Effector CD8-positive, alpha-beta T cell (primary cell): ENCODE measurements at places on chromosomes 2 and 18.

- no peak for DNase-seq
Observed at GRCh38 chr2:112087346-112088020, 32.4 kb downstream of the TMEM87B start.

GRCh38 chr2:172909454-172909853, 166.2 kb upstream of the MAP3K20 start:
- no peak for DNase-seq

- no peak for DNase-seq
Observed at GRCh38 chr2:241279413-241279812, 36.1 kb downstream of the HDLBP start.

GRCh38 chr2:141641462-141641861, 489.4 kb downstream of the LRP1B start:
- no peak for DNase-seq

DNA sequence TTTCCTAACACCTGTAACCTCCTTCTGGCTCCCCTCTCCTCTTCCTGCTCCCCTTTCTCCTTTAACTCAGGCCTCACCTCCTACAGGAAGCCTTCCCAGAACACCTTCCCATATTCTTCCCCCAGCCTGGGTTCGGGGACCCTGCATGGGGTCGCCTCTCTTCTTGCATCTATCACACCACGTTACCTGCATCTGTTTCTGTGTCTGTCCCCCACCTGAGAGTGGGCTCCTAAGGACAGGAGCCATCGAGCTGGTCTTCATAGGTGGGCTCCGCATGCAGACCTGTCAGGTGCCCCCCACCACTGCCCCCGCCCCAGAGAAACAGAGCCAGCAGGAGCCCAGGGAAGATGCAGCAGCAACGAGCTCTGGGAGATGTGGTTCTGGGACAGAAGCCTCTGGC, 123.2 kb upstream of the GLI2 start:
- no peak for DNase-seq

GRCh38 chr2:128500138-128500800, 181.6 kb upstream of the HS6ST1 start:
- DNase-seq, result no peak

DNA sequence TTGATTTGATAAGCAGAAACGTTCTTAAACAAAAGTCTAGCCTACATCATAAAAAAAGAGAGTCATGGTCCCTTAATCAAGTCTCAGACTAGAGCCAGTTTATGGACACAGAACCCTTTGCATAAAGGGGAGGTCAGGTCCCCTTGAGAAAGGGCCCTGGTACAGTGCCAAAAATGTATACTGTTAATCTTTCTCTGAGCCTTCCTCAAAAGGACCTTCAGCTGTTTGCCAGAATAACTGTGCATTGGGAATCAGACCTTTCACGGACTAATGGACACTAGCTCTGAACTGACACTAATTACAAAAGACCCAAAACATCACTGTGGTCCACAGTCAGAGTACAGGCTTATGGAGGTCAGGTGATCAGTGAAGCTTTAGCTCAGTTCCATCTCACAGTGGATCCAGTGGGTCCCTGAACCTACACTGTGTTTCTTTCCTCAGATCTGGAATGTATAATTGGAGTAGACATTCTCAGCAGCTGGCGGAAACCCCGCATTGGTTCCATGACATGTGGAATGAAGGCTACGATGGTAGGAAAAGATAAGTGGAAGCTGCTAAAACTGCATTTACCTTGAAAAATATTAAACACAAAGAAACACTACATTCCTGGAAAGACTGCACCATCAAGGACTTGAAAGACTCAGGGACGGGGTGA, 151.4 kb downstream of the TMEFF2 start:
- DNase-seq, result no peak

DNA sequence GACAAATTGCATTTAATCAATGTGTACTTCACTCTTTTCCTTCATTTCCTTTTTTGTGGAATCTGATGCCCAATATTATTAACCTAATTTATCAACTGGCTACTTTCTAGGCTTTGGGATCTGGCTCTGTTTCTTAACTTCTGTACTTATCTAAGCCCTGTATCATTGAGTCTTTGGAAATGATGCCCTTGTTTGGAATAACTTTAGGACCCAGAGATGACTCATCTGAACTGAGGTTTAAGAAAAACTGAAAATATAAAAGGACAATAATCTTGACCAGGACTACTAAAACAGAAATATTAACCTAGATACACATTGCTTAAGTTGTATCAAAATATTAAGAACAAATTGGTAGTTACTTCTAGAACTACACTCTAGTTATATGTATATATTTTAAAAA, 600.8 kb downstream of the CPS1 start:
- no peak for DNase-seq

- no peak for DNase-seq
Observed at GRCh38 chr2:209458008-209458979, 34.4 kb downstream of the MAP2 start.

DNA sequence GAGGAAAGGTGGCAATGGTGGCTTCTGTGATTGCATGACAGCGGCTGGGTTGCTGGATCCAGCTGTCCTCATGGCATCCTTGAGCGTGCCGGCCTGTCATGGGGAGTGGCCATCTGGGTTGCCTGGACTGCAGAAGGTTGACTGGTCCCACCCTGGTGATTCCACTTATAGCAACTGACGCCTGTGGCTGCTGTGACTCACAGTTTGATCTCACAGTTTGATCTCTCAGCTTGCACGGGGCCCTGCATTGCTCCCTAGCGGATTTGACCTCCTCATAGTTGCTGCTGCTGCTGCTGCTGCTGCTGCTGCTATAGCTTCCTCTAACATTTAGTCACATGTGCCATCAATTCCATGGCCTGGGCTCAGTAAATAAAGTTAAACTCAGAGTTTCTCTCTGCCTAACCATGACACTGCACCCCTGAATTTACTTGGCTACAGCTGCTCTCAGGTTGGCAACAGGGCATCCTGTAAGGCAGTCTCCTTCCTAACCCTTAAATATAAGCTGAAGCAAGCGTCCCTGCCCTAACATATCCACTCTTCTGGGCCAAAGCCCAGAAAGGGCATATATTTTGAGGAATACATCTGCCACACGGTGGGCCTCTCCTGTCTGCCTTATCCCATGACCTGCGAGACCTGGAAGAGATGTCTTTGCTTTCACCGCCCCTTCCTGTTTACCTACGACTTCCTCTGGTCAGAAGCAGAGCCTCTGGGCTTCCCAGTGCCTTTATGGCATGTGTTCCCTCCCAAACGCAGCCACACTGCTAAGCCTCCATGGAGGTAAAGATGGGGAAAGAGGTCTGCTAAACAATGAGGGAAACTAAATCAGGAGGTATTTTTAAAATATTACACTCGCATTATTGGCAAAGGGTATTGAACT, 37.8 kb upstream of the CCDC150 start:
- no peak for DNase-seq

GRCh38 chr18:24427484-24427883, 1.0 kb downstream of the IMPACT start:
- no peak for DNase-seq

- no peak for DNase-seq
Observed at GRCh38 chr2:197258580-197258979, 52.0 kb downstream of the ANKRD44 start.

DNA sequence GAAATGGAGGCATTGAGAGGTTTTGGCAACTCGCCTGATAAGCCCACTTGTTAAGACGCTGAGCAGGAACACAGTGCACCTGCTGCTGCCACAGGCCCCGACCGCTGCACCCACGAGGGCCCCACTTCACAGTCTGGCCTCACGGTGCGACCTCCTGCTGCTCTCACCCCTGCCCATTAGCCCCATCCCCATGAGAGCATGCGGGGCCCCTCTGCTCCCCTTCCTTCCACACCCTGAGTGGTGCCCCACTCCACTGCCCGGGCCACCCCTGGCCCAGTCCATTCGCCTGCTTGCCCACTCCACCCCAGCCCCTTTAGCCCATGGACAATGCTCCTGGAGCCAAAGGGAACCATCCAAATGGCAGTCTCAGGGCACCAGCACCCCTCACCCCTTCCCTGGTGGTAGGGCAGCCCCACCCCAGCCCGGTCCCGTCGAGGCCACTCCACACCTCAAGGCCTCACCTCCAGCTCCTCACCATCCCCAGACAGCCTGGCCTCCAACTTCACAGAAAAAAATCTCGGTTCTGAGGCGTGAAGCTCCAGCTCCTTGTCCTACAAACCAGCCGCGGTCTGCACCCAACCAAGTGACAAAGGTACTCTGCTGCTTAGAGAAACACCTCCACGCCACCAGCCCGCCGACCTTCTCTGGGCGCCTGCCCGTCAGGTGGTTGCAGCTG, 6.7 kb upstream of the GPR55 start:
- DNase-seq, result no peak

DNA sequence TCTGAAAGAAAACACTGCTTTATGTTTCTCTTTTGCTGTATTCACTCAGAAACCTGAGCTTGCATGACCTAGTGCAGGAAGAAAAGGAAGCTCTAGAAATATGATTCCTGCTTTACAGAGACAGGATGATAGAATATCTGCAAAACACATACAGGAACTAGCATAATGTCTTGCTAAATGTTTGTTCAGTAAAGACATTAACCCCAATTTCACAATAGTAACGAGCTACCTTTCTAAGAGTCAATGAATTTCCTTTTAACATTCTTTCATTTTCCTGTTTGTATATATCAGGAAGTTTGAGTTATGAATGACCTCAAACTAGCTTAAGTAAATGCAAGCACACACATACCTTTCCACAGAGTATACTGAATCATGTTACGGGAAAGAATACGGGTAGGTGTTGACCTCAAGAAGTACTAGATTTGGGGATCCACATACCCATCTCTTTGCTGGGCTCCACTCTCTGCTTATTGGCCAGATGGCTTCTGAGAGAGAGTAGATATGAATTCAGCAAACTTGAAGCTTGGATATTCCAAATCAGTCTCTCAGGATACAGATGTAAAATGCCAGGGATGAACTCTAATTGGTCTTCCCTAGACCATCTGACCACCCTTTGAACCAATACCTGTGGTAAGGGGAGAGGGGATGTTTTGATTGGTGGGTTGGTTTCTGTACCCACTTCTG, 18.2 kb upstream of the ACSL3 start:
- no peak for DNase-seq

DNA sequence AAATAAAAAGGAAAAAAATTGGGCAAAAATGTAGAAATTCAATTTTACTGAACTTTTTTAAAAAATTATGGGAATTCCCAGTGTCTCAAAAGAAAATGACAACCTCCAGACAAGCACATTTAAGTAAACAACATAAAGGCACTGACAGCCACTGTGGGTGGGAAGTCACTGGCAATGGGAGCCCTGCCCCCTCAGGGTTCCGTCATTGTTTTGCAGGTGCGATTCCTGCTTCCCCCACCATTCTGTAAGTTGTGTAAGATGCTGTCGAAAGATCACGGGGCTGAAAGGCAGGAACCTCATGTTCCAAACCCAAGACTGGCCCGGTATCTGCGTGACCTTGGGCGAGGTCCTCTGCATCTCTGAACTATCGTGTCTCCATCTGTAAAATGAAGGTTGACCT, 15.8 kb upstream of the ASPRV1 start:
- DNase-seq, result no peak

DNA sequence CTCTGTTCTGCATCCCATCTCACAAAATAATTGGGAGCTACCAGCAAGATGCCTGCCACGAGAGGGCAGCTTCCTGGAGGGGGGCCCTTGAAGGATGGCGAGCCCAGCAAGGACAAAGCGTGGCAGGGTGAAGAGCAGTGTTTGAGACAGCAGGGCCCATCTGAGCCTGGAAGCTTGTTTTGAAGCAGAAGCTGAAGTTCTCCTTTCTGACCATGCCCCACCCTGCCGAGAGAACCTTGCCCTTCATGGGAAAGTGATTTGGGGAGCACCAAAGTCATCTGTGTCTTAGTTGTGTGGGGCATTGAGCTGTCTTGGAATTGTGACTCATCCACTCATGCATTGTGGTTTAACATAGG, 216.3 kb downstream of the BCL11A start:
- no peak for DNase-seq

DNA sequence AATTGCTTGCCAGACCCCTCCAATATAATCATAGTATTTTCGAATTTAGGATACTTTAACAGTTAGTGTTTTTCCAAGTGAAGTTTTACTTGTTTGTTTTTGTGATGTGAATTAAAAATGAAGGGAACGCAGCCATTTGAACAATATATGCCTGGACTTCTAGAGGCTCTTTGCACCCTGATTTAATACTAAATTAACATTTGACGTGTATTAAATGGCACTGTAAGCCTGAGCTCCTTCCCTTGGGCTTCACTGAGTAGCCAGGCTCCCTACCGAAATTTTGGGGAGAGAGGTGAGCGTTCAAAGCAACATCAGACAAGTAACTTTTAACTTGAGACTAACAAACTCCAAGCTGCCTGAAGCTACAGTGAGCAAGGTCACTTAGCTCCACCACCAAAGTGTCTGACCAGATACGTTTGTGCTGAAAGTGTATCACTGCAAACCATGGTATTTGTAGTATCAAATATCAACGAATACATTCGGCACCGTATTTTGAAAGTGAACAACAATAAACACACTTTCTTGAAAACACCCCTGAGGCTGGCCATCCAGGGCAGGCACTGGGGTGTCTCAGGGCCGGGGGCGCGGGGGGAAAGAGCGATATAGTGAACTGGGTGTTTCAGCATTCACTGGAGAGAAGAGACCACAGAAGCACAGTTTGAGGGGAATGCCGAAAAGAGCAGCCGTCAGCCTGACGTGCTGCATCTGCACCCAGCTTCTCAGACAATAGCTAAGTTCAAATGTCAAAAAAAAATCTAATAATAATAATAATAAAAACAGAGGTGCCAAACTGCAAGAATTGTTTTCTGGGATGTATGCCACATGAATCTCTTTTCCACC, 7.7 kb upstream of the POU3F3 start:
- DNase-seq, result no peak

DNA sequence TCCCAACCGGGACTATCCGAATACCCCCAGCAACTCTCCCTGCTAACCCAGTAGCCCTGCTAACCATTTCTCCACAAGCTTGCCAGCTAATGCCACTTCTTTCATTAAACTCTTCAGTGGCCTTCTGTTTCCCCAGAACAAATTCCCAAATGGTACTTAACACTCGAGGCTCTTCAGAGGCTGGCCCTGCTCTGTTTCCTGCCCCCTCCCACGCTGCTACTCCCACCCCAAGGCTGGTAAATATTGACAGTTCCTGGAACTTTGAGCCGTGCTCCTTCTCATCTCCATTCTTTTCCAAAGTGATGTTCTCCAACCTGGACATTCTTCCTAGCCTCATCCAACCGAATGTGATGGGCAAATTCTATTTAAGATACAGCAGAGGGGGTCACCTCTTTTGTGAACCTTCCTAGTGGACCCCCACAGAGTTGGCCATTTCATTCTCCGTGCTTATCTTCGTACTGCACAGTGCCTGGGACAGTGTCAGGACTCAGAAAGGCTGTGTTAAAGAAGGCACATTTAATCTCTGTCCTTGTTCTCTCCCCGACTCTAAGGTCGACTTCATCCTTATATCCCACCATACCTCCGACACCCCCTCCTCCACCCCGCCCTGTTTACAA, 3.2 kb upstream of the KIDINS220 start:
- no peak for DNase-seq

GRCh38 chr2:233061591-233062450, 1.7 kb downstream of the INPP5D start:
- DNase-seq, result no peak

- no peak for DNase-seq
Observed at GRCh38 chr2:233025706-233026105, 6.8 kb upstream of the NEU2 start.
